ENCODE measurements at places on chromosomes 1 and 21. TPM values are rescaled to one million over a fixed set of nuclear protein-coding genes. Genes with fewer than 3 reads are reported as not detected.
A peak's percentile ranks its signal among the peaks of the same experiment; 100 is the strongest.

LIN28A gene
- not detected for total RNA-seq

PALMD gene
- 10.7 TPM for total RNA-seq

PTGS2 gene
- 16.1 TPM for total RNA-seq

DNA sequence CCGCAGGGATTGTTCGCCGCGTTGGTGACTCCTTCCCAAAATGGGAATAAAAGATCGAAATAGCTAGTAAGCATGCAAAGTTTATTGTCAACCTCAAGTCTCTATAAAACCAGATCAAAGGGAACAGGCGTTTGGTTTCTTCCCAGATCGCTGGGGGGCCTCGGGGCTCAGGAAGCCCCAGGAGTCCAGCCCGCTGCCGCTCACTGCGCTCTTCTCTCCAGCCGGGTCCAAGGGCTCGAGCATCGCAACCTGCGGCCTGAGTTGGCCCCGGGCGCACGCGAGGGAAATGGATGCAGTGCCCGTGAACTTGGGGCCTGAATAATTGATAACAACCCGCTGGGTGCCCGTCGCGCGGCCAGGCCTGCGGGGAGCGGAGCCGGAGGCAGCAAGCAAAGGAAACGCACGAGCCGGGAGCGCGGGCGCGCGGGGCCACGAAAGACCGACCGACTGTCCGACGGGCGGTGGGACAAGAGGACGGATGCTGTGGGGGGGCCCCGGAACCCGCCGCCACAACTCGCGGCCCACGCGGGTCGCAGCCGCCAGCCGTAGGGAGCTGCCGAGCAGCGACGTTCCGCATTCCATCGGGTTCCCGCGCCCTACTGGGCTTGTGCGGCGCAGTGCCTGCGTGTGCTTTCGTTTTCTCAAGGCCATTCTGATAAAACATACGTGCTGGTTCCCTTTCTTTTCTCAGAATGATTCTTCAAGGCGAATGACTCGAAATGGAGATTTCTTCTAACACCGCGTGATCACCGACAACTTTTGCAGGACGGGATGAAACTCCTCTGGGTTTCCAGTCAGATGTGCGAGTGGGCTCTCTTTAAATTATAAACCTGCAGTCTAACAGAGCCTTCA lies 14.0 kb upstream of the ALX3 start:
- DNase-seq = peak; percentile 80

- DNase-seq = no peak
These were observed 316.8 kb upstream of the SNX7 start for GRCh38 chr1:98344731-98345130.

- no peak for DNase-seq
These were observed 3.6 kb downstream of the NRAS start for GRCh38 chr1:114712977-114713376.

DNA sequence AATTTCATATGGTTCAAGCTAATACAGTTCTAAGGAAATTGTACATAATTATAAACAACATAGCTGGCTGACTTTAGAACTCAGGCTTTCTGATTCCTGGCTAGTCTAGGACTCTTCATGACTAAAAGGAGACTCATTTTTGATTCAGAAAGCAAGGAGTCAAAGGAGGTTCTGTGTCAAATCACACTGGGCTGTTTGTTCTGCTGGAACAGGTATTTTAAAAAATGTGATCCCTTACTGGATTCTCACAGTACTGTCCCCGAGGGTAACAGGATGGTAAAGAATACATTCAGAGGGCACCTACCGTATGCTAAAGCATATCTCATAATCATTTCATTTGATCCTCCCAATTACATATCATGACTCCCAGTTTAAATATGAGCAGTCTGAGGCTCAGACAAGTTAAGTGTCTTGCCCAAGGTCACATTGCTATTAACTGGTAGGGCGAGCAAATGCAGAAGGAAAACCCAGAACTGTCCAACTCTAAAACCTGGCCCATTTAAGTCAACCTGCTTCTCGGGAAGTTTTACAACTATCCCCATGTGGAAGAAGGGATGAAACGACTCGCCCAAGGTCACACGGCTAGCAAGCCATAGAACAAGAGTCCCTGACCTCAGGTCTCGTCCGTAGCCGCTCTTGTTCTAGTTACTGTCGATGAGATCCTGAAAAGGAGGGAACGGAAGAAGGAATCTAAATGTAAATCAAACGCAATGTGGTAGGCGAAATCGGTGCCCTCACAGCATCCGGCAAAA lies 675 bp downstream of the MYSM1 start:
- no peak for DNase-seq

GRCh38 chr1:58815069-58815685 lies 31.3 kb upstream of the JUN start:
- peak; percentile 93 for DNase-seq

DNA sequence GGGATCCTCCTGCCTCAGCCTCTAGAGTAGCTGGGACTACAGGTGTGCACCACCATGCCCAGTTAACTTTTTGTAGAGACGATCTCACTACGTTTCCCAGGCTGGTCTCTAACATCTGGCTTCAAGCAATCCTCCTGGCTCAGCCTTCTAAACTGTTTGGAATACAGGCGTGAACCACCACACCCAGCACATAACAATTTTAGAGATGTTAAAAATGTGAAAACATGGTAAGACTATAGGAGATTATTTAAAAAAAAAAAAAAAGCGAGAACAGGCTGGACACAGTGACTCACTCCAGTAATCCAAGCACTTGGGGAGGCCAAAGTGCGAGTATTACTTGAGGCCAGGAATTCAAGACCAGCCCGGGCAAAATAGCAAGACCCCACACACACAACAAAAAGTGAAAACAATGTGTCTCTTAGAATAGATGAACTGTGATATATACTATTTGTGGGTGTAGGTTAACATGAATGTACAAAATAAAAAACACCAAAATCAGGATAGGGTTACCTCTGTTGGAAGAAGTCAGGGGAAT lies 19.6 kb downstream of the CCDC18 start:
- DNase-seq = no peak

DNA sequence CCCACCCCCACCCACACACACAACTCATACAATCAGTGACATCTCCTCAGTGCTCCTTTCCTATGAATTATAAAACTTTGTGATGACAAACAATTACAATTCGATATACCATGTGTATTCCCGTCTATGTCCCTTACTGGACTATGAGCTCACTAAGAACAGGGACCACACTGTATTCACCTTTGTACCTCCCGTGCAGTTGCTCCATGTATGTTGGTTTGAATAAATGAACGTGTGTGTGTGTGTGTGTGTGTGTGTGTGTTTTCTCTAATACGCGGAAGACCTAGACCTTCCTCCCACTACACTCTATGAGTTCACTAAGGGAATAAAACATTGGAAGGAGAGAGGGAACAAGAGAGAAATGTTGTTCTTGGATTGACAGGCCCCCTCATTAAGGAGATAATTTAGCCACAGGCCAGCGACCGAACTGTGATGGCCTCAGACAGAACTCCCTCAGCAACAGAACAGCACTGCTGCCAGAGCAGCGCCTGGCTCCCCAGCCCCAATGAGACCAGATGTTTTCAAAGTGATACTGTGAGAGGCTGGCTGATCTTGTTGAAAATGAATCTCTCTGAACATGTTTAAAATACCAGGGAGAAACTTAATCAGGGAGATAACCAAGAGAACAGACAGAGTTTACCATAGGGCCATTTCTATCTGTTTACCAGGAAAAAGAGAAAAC lies 21.7 kb downstream of the BCAR3 start:
- no peak for DNase-seq

GRCh38 chr1:119380983-119381662 lies 12.5 kb downstream of the HAO2 start:
- no peak for DNase-seq

GRCh38 chr1:220441211-220441610 lies 86.7 kb upstream of the MARK1 start:
- no peak for DNase-seq

- DNase-seq = no peak
These were observed 9.2 kb downstream of the C1orf21 start for GRCh38 chr1:184395937-184396480.

DNA sequence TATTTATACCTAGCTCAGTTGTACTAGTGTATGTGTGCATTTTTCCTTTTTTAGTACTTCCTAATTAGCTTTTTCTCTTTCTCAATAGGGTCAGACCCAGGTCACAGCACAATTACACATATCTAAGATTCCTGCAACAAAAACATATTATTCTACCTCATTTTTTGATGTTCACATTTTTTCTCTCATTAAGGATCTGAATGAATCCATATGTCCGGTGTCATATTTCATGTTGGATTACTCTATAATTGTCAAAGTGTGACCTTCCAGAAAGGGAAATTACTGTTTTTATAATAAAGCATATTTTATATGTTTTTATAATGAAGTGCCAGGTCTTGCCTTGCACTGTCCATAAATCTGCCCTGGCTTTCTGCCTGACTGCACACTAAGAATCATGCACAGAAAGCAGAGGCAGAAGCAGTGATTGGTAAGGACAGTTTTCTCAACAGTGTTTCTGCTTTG lies 143.7 kb downstream of the KCNT2 start:
- no peak for DNase-seq

GRCh38 chr1:58621391-58621790 lies 44.3 kb upstream of the TACSTD2 start:
- no peak for DNase-seq

DNA sequence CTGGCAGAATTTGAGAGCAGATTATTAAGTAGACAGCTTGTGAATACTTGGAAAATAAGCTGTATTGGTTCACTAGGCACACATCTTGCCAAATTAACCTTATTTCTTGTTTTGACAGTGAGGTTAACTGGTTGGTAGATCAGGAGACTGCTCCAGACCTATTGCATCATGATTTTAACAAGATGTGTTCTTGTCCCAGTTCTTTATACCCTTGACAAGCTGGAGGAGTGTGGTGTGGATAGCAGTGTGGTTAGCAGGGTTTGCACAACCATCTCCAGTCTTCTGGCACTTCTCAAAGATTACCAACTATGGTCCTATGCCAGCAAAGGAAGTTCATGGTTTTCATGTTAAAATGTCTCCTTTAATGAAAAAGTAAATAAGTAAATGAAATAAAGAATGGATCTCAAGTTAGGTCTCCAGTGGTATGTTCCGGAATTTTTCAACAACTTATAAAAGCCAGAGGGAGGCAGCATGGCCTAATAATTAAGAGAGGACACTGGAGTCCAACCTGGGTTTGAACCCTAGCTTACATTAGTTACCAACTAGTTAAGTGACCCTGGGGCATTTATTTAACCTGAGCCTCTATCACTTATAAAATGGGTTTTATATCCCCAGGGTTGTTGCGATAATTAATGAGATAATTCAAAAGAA lies 34.1 kb downstream of the DDX20 start:
- DNase-seq = no peak

DNA sequence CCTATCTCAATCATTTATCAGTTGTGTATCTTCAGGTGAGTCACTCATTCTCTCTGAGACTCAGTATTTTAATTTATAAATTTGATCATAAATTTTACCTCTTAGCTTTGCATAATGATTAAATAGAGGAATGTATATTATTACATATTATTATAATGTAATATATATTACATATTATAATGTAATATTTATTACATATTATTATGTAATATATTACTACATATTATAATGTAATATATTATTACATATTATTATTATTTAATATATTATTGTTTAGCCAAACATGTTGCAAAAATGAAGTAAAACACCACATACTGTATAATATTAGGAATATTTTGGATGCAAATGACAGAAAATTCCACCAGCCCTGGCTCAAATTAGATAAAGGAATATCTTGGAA lies 104.7 kb upstream of the NFIA start:
- no peak for DNase-seq

DNA sequence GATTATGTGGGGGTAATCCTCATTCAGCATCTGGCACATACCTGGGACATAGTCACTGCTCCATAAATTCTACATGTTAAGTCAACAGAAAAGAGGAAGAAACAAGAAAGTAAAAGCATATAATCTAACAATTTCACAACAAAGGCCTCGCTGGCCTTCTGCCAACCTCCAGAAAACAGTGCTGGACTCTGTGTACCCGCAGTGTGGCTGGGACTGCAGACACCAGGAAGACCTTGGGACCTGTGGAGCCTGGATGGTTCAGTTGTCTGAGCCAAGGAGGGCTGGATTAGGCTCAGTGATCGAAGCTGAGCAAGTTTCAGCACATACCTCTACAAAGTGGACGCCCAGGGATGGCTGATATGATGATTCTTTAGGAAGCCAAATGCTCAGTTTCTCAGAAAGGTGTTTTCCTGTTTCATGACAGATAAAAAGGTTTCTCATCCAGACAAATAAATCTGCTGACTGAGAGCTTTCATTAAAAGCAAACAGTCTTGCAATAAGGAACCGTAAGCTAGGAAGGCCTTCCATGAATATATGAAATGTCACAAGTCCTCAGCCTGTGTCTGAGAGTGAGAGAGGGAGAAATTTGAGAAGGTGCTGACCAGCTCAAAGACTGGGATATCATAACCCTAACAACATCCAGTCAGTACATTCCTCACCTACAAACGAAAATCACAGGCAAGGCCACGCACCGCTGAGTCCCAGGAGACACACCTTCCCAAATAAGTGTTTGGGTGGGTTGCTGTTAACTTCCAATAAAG lies 48.4 kb downstream of the CAPZB start:
- peak; percentile 93 for DNase-seq

DNA sequence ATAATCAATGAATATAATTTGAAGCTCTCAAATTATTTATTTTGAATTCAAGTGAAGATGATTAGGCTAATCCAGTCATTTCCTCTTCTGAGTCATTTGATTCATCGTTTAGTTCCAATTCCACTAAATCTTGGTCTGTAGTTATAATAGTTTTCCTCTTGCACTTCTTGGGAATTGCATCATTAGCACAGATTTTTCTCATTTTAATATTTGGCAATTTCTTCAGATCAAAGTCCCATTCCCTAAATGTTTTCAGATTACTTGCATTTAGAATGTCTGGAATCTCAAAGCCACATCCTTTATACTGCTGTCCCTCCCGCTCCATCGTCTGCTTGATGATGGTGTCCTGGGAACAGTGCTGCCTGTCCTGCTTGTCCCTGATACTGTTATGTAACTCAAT lies 43.5 kb downstream of the MAST2 start:
- DNase-seq = no peak

DNA sequence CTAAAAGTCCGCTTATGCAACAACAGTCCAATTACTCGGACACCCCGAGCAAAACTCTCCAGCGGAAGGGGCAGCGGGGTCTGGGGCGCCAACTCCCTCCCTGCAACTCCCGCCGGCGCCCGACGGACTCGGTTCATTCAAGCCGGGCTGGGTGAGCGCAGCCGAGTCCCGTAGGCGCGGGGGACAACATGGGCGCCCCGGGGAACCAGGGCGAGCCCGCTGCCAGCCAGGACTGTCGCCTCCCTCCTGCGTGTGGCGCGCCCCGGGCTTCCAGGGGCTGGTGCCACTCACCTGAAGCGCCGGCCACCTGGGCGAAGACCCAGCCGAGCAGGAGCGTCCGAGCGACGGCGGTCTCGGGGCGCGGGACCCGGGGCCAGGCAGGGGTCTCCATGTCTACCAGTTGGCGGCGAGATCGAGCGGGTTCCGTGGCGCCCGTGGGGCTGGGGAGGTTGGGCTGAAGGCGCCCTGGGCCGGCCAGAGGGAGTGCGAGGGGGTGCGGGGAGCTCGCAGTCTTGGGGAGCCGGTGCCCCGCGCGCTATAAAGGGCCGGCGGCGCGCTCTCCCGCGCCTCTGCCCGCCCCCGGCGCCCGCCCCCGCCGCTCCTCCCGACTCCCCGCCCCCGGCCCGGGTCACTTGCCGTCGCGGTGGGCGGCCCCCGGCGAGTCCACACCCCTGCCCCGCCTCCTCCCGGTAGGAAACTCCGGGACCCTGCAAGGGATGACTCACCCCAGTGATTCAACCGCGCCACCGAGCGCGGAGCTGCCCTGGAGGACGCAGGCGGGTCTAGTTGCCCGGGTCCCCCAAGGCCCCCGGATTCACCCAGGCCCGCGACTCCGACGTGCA lies at the start of gene F3:
Gene F3, minus strand, starts transcription at position 514 of the 842 bp plus-strand sequence. Its CDS starts 123 bp downstream, at position 391.
- DNase-seq = peak; percentile 96
